ENCODE measurements at places on chromosomes 3 and 15.

DNA sequence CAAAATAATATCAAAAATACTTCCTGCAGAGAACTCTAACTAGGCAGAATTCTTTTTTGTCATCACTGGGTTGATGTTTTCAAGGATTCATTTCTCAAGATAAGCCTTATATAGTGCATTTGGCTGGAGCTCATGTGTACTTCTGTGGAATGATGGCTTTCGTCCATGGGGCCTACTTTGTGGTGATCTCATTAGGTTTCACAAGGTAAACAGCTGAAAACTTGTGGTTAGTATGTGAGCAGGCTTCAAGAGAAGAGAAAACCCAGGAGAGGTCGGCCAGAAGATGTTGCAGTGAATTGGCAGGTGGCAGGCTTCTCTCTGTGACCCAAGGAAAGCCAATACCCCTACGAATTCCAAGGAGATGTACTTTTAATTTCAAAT lies 121.4 kb upstream of the PHLDB2 start:
- DNase-seq: no peak

- DNase-seq: no peak
Observed at GRCh38 chr3:15099364-15100098, 583 bp upstream of the RBSN start.

DNA sequence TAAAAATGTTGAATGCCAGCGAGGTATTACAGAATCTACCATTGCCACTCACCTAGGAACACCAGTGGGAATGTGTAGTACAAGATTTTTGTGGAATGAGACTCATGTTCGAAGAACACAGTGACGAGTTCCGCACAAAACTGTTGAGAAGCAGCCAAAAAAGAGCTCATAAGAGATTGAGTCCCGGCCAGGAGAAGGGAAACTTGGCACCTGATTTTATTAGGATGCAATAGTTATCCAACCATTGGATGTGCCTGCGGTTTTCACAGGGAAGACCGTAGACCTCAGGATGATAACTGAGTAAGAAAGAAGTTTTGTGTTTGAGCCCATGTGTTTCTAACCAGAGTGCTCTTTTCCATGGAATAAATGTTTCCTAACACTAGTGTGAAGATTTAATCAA lies 88.9 kb downstream of the PTPRG start:
- DNase-seq: no peak

- DNase-seq: no peak
Observed at GRCh38 chr15:38740206-38740605, 175.6 kb upstream of the RASGRP1 start.

GRCh38 chr3:76405196-76405595 lies 619.8 kb upstream of the ZNF717 start:
- no peak for DNase-seq
